ENCODE measurements at places on chromosomes 2 and 18.

- DNase-seq: no peak
Measured at GRCh38 chr2:190785334-190785733, 95.3 kb upstream of the GLS start.

- no peak for DNase-seq
Measured at GRCh38 chr2:192438239-192438638, 243.5 kb upstream of the TMEFF2 start.

DNA sequence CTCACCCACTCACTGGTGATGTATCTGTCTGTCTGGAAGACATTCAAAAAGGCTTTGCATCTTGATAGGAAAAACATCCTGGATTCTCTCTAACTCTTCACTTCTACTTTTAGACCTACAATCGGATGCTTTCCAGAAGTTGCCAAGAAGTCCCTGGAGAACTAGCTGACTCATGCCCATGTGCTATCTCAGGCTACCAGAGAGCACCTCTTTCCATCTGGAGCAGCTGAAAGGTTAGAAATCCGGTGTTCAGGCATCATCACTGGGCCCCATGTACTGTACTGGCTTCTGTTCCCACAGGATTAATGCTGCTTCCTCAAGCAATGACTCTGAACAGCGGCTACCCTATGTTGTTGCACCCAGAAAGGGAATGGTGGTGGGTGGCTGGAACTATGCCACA lies 259.0 kb downstream of the NBAS start:
- no peak for DNase-seq

- DNase-seq: no peak
Measured at GRCh38 chr2:239166201-239166834, 234.5 kb downstream of the HDAC4 start.

- DNase-seq: peak; percentile 17
Measured at GRCh38 chr18:23573626-23574431, 12.5 kb downstream of the NPC1 start.

DNA sequence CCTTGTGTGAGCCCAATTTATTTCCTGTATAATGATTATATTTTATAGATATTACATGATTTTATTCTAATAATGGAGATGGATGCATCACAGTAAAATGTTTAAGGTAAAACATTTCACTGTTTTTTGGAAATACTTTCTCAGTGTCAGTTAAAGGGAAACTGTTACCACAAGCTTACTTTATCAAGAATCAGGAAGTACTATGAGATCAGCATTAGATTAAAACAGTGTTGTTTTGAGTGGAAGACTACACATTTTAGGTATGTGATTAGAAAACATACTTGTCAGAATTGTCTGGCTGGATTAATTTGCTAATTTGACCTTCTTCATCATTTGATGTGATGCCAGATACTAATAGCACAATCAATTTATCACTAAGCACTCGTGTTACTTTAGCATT lies at the start of gene HRH4:
HRH4 (plus strand) TSS at position 250 of the 400 bp plus-strand sequence; CDS start at position 342, 92 bp downstream.
- no peak for DNase-seq

DNA sequence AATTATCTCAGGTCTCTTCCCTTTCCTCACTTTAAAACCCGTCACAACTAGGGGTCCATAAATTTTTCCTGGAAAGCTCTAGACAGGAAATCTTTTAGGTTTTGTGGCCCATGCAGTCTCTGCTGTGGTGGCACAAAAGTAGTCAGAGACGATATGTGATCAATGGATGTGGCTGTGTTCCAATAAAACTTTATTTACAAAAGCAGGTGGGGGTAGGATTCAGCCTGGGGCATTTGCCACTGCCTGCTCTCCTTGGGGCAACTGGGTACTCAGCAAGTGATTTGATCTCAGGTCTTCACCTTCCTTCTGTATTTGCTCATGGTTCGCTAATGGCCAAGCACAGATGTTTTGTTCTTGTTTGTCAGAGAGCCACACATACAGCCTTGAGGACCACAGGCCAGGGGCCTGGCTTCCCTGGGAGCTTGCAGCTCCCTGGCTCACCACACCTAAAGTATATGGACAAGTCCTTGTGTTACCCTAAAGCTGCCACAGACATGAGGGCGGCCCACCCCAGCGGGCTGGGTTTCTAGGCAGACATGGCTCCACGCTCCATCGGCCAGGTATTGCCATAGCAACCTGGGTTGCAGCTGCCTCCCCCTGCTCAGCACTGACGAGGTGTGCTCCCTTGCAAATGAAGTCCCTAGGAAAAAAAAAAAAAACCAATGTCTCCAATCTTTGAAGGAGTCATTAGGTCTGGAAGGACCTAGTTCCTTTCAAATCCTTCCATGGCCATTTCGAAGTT lies 89.7 kb upstream of the YWHAQ start:
- no peak for DNase-seq
